ENCODE measurements at places on chromosomes 5 and 9.

DNA sequence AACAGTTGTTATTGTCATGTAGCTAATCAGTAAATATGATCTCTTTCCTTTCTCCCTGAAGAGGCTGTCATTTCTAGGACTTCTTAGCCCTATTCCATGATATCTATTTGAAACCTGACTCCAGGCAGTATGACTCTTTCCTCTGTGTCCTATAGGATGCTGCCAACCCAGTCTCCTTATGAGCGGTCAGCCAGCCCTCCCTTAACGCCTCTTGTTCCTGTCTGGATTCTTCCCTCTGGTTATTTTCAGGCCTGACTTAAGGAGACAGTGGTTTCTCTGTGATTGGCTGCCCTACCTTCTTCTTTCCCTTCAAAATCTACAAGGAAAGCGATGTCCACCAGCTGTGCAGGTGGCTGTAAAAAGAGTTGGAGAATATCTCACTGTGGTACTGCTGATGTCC is 19.4 kb upstream of the C5orf63 start:
- DNase-seq, result no peak

GRCh38 chr9:2013743-2014475 is 1.2 kb upstream of the SMARCA2 start:
- no peak for DNase-seq

DNA sequence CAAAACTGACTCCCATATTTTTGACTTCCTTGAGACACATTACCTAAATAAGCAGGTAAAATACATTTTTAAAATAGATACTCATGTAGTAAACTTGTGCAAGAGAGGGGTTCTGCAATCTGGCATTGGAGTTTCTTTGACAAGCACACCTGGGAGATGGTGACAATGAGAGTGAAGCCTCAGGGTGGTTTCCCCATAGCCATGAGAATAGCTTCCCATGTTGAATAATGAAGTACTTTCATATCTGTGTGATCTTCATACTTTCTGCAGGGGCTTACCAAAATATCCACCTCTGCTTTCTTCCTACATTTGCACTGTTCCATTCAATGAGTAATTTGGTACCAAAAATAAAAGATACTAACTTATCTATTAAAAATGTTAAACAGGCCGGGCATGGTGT is 44.7 kb upstream of the VCAN start:
- DNase-seq, result no peak

- DNase-seq, result no peak
Measured at GRCh38 chr5:58530942-58531490, 39.8 kb downstream of the GAPT start.

DNA sequence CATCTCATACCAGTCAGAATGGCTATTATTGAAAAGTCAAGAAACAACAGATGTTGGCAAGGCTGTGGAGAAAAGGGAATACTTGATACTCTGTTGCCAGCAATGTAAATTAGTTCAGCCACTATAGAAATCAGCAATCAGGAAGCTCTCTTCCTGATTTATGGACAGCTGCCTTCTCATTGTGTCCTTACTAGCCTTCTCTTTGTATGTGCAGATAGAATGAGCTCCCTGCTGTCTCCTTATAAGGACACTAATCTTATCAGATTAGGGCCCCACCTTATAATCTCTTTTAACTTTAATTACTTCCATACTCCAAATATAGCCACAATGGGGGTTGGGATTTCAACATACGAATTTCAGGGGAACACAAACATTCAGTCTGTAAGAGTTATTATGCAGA is 38.0 kb downstream of the KCNV2 start:
- DNase-seq, result no peak

DNA sequence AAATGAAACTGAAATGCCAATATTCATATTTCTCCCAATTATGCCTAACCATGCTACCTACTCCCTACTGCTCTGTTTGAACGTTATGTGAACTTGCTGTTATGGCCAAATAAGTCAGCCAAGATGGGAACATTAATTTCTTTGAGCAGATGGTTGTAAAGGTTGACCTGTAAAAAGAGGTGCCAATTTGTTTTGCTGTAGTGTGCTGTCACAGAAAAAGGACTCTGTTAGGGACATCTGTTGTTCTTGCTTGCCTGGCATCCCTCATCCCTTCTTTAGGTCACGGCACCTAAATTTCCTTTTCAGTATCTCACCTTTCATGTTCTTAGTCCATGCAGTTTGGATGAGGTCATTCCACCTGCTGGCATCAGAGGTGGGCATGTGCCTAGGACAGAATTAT is 35.4 kb downstream of the GDNF start:
- no peak for DNase-seq

DNA sequence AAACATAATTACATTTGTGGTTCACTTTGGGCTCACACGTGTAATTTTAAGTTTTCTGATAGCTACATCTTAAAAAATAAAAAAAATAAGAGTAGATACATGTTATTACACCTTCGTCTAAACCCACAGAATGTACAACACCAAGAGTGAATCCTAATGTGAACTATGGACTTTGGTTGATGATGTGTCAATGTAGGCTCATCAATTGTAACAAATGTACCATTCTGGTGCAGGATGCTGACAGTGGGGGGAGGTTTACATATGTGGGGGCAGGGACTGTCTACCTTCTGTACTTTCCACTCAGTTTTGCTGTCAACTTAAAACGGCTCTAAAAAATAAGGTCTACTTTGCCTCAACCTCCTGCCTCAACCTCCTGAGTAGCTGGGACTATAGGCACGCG is 2.5 kb upstream of the RECK start:
- no peak for DNase-seq

- no peak for DNase-seq
Measured at GRCh38 chr5:159310511-159310910, 19.8 kb downstream of the IL12B start.

GRCh38 chr5:369151-369868 is 47.8 kb downstream of the AHRR start:
- no peak for DNase-seq

DNA sequence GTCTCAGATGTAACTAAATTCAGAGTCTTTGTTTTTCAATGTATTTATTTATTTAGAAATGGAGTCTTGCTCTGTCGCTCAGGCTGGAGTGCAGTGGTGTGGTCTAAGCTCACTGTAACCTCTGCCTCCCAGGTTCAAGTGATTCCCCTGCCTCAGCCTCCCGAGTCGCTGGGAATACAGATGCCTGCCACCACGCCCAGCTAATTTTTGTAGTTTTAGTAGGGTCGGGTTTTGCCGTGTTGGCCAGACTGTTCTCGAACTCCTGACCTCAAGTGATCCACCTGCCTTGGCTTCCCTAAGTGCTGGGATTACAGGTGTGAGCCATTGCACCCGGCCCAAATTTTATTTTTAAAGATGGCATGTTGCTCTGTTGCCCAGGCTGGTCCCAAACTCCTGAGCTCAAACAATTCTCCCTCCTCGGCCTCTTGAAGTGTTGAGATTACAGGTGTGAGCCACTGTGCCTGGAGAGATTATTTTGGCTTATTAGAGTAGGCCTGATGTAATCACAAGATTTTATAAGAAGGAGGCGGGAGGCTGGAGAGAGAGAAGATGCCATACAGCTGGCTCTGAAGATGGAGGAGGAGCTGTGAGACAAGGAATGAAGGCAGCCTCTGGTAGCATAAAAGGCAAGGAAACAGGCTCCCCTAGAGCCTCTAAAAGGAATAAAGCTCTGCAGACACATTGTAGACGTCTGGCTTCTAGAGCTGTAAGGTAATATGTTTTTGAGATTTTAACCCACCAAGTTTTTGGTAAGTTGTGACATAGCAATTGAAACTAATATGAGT is 12.9 kb upstream of the KLF9 start:
- DNase-seq, result no peak

DNA sequence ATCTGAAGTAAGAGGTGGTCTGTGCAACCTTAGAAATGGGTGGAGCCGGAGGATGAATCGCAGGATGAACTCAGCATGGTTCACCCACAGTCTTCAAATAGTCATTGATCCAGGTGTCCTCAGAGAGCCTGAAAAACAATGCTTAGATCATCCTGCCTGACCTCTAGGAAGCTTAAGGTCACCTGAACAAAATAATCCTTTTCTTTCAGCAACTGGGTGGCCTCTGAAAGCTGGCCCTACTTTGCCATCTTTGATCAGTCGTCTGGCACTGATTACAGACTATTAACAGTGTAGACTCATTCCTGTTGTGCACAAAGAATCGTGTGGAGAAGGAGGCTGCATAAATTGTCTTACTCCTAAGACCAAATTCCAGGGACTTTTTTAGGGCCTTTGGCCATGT is 50.7 kb downstream of the PIP5K1B start:
- DNase-seq, result no peak

GRCh38 chr5:39761199-39761950 is 336.6 kb upstream of the DAB2 start:
- no peak for DNase-seq

GRCh38 chr9:6680797-6681146 is 35.2 kb upstream of the GLDC start:
- DNase-seq, result peak; percentile 62
